ENCODE measurements at places on chromosomes 6 and 20. TPM values are rescaled to one million over a fixed set of nuclear protein-coding genes. Genes with fewer than 3 reads are reported as not detected.

Gene MSH5
- total RNA-seq = 2.8 TPM

Gene CEP57L1
- total RNA-seq = 15.5 TPM

Gene SGK2
- under 0.01 TPM for total RNA-seq

Gene CD24
- 0.38 TPM for total RNA-seq

Gene ENPP5
- total RNA-seq = under 0.01 TPM

Gene SIGLEC1
- total RNA-seq = not detected

Gene PTCRA
- total RNA-seq = not detected

Gene RAET1E
- total RNA-seq = not detected

Gene PHIP
- 15.5 TPM for total RNA-seq

GRCh38 chr6:160102956-160103824 lies 18.4 kb upstream of the SLC22A1 start:
- DNase-seq = peak; percentile 20

- DNase-seq = peak; percentile 61
Observed at GRCh38 chr6:28673787-28674671, 148.3 kb downstream of the GPX5 start.

GRCh38 chr6:162733489-162733888 lies 5.7 kb downstream of the PACRG start:
- DNase-seq = no peak

GRCh38 chr6:68575765-68576439 lies 59.2 kb upstream of the ADGRB3 start:
- no peak for DNase-seq

GRCh38 chr20:20881808-20882207 lies 169.4 kb upstream of the RALGAPA2 start:
- DNase-seq = no peak

DNA sequence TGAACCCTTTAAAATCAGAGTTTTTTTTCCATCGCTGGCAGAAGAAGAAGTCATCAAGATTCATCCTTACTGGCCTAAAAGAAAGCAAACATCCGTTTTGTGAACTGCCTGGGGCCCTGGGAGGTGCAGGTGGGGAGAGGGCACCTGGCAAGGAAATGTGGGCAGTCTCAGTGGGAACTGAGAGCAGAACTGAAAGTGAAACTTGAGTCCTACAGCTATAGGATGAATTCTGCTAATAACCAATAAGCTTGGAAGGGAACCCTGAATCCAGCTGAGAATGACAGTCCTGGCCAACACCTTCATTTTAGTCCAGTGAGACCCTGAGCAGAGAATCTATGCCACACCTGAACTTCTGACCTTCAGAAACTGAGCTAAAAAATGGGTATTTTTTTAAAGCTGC lies 130.1 kb upstream of the ASCC3 start:
- no peak for DNase-seq

GRCh38 chr6:152201120-152201519 lies 393.6 kb downstream of the ESR1 start:
- DNase-seq = no peak

- no peak for DNase-seq
Observed at GRCh38 chr20:7264137-7264536, 496.7 kb downstream of the BMP2 start.

DNA sequence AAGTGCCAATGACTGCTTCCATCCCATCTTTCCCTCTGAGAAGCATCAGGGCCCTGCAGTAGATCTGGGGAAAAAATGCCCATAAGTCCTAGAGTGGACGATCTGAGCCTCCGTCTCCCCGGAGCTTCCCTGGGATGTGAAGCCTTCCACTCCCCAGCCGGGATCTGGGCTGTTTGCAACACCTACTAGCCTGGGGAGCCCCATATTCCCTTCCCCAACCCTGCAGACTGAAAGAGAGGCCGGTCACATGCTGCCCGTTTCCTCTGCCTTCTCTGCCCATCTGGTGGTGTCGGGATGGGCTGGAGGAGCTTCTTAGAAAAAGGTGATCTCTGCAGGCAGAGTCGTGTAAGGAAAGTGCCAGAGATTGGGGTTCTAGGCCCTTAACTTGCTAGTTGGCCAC lies 1.1 kb downstream of the SNPH start:
- DNase-seq = no peak

DNA sequence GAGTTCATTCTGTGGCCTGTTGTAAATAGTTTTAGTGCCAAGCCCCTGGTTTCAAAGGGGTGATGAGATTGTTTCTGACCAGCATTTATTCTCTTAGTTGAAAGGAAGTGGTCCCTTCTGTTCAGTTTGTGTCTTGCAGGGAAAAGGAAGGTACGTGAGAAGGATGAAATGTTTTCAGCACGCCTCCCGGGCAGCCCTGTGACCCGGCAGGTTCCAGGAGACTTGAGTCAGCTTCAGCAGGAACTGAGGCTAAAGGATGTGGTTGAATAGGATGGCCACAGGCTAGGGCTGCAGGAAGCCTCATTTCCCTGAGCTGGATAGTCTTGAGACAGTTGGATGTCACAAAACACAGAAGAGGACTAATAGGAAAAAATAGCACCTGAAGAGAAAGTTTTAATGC lies 132.4 kb upstream of the SYNDIG1 start:
- no peak for DNase-seq

DNA sequence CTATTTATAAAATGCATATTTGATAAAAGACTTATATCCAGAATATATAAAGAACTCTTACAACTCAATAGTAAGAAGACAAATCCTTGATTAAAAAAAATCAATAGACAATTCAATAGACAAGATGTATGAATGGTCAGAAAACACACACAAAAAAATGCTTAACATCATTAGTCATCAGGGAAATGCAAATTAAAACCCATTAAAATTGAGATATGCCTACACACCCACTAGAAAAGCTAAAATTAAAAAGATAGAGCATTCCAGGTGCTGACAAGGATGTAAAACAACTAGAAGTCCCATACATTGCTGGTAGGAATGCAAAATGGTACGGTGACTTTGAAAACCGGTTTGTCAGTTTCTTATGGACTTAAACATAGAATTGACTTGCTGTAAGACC lies 127.1 kb downstream of the TFAP2B start:
- no peak for DNase-seq

GRCh38 chr6:20564269-20564668 lies 30.0 kb downstream of the CDKAL1 start:
- DNase-seq = peak; percentile 33

GRCh38 chr20:6142348-6142993 lies 19.6 kb upstream of the FERMT1 start:
- peak; percentile 42 for DNase-seq

- DNase-seq = peak; percentile 50
Observed at GRCh38 chr6:36244641-36245280, 25.1 kb upstream of the PNPLA1 start.

GRCh38 chr6:16849988-16850680 lies 88.9 kb upstream of the ATXN1 start:
- DNase-seq = no peak

DNA sequence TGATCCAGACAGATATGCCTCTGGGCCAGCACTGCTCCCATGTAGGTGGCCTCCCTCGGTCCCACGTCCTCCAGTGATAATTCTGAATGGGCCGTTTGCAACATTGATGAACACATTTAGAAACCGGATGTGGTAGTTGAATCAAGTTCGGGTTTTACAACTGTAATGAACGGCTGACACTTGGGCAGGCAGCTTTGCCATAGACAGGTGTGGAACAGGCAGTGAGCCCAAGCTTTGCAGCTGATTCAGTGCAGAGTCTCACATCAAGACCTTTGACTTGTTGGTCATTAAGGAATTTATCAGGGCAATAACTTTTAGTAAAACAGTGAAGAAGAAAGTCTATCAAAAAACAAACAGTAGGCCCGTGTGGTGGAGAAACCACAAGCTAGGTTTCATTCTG lies 466.6 kb upstream of the AGPAT4 start:
- DNase-seq = no peak

DNA sequence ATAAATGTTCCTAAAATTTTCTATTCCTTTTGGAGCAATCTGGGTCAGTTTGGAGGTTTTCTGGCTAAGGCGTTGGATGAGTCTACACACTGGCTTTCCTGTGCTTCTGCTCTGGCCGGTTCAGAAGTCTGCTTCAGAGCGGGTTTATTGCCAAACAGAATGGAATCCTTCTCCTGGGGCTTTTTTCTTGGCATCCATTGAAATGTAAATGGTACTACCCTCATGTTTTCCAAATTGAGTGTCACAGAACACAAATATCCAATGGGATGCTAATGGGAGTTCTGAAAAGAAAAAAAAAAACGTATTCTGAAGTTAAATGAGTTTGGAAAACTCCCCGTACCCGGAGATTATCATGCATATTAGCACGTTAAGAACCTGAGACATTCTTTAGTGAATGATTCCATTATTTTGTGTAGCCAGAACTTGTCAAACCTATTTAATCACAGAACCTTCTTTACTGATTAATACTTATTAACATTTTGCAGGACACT lies 930.3 kb downstream of the QKI start:
- no peak for DNase-seq

- DNase-seq = no peak
Observed at GRCh38 chr6:20279051-20279450, 66.8 kb upstream of the MBOAT1 start.

DNA sequence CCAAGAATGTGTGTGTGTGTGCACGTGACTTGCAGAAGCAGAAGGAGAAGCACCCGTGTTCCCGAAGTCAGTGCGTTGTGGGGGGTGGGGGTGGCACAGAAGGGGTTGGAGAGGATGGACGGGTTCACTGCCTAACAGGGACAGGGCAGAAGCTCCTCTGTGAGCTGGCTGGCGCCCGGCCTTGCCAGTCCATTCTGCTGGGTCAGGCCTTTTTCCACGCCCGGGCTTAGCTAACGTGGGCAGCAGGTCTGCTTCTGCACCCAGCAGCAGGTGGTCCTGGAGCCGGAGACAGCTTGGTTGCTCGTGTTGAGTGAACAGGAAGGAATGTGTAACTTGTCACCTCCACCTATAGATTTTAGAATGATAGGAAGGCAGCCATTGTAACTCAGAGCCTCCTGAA lies 374.4 kb downstream of the CDH4 start:
- no peak for DNase-seq

Measured in dermis microvascular lymphatic vessel endothelial cell (primary cell).